OCI-LY7 (cell line): ENCODE measurements at places on chromosomes 16 and 17. TPM values are rescaled to one million over a fixed set of nuclear protein-coding genes. Genes with fewer than 3 reads are reported as not detected.

MFAP4 gene
- 0.31 and 0.65 TPM in 2 replicates for total RNA-seq

KCNJ18 gene
- not detected in 2 replicates for total RNA-seq

BPTF gene
- 211 and 212 TPM in 2 replicates for total RNA-seq

ASIC2 gene
- not detected in 2 replicates for total RNA-seq

BCKDK gene
- 36.5 and 39.0 TPM in 2 replicates for total RNA-seq

PPL gene
- not detected in 2 replicates for total RNA-seq

GPR179 gene
- 0.06 and 1.1 TPM in 2 replicates for total RNA-seq

SCGB1C2 gene
- not detected in 2 replicates for total RNA-seq

CD300H gene
- not detected in 2 replicates for total RNA-seq

MT1A gene
- not detected in 2 replicates for total RNA-seq

PMFBP1 gene
- 2.0 and 4.9 TPM in 2 replicates for total RNA-seq

CCL18 gene
- not detected in 2 replicates for total RNA-seq

ABCC12 gene
- total RNA-seq = not detected in 2 replicates

DNA sequence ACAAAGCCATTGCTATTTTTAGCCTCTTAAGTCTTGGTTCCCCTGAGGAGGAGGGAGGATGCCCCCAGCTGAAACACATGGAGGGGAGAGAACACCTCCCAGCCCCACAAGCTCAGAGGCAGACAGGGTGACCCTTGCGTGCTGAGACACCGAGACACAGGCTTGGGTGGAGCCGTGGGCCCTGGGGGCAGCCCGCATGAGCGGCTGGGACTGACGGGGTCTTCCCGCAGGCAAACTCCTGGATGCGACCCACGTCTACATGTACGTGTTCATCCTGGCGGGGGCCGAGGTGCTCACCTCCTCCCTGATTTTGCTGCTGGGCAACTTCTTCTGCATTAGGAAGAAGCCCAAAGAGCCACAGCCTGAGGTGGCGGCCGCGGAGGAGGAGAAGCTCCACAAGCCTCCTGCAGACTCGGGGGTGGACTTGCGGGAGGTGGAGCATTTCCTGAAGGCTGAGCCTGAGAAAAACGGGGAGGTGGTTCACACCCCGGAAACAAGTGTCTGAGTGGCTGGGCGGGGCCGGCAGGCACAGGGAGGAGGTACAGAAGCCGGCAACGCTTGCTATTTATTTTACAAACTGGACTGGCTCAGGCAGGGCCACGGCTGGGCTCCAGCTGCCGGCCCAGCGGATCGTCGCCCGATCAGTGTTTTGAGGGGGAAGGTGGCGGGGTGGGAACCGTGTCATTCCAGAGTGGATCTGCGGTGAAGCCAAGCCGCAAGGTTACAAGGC, 9.8 kb downstream of the SLC16A3 start:
- DNase-seq = no peak

DNA sequence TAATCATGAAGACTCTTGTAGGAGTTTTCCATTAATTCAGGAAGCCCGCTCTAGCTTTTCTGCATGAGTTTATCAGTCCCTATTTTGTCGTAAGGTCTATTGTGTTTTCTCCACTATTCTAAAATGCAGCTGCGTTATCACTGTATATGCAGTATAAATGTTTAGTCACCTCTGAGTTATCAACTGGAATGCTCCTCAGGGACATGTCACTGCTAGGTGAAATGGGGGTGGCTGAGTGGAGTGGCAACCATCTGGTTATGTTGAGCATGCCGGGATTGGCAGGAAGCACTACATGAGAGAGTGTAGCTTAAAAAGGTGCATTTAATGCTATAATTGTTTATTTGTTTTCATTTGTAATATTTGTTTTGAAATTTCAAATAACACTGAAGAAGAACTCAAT, 285.2 kb upstream of the ELAC2 start:
- DNase-seq = no peak

DNA sequence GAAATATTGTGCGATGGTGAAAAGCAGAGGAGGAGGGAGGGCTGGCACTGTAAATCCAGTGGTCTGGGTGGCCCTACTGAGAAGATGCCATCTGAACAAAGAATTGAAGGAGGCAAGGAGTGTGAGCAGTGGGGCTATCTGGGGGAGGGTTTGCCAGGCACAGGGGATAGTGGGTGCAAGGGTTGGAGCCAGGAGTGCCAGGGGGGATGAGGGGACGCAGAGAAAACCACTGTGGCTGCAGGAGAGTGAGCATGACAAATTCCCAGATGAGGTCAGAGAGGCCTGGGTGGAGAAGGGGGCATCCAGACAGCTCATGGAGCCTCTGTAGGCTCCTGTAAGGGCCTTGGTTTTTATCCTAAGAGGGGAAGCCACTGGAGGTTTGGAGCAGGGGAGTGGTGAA, 4.8 kb downstream of the XYLT2 start:
- no peak for DNase-seq

- DNase-seq = no peak
Observed at GRCh38 chr17:70206361-70207010, 37.2 kb downstream of the KCNJ2 start.

- DNase-seq = no peak
Observed at GRCh38 chr16:70151941-70152509, 21.6 kb upstream of the CLEC18C start.

GRCh38 chr17:48727415-48728175, 955 bp downstream of the HOXB13 start:
- DNase-seq = no peak

GRCh38 chr17:31130286-31131224, 35.8 kb downstream of the NF1 start:
- DNase-seq = no peak

- DNase-seq = no peak
Observed at GRCh38 chr16:88003316-88003715, 52.1 kb downstream of the BANP start.

GRCh38 chr16:48629531-48629930, 19.6 kb upstream of the N4BP1 start:
- no peak for DNase-seq

- DNase-seq = peak; percentile 86
Observed at GRCh38 chr17:45149037-45149668, 878 bp downstream of the HEXIM1 start.

GRCh38 chr17:43591779-43592562, 45.8 kb upstream of the ETV4 start:
- no peak for DNase-seq

DNA sequence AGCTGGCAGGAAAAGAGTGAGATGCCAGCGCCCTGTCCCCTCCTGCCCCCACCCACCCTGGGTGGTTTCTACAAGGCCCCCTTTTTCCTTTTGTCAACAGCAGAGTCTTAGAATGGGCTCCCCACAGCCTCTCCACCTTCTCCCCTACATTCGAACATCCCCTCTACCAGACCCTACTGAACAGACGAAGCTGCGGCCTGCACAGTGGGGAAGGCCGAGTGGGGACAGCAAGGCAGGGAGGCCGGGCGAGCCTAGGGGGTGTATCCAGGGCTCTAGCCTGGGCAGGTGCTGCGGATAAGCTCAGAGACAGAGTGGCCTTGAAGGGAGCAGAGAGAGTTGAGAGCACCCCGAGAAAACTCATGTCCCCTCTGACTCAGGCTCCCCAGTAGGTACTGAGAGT, 7.4 kb downstream of the ZACN start:
- no peak for DNase-seq

DNA sequence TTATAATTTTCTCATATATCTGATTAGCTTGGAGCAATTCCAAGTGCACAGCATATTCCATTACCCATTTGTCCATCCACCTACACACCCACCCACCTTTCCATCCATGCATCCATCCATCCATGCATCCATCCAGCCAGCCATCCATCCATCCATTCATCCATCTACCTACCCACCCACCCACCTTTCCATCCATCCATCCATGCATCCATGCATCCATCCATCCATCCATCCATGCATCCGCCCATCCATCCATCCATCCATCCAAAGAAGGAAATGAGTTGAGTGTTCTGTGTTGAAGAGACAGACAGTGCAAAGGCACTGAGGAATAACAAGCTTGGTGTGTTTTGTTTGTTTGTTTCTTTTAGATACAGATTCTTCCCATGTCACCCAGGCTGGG, 78.7 kb upstream of the FAM20A start:
- DNase-seq = no peak

GRCh38 chr17:32862940-32863339, 14.0 kb downstream of the MYO1D start:
- DNase-seq = no peak

DNA sequence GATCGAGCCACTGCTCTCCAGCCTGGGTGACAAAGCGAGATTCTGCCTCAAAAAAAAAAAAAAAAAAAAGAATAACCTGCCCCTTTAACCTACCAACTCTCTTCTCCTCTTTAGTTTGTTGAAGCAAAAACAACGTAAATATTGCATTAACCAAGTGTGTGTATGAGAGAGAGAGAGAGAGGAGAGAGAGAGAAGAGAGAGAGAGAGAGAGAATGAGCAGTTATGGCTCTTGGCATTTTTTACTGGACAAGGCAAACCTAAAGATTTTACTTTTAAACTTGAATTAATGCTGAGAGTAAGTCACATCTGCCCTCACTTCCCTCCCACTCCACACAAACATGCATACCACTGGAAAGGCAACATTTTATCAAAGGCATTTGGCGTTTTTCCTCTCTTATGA, 3.0 kb upstream of the SLFN5 start:
- no peak for DNase-seq

- peak; percentile 81 for DNase-seq
Observed at GRCh38 chr17:64306850-64307463, 43.9 kb upstream of the TEX2 start.

- no peak for DNase-seq
Observed at GRCh38 chr16:15993946-15994665, 44.7 kb downstream of the ABCC1 start.

DNA sequence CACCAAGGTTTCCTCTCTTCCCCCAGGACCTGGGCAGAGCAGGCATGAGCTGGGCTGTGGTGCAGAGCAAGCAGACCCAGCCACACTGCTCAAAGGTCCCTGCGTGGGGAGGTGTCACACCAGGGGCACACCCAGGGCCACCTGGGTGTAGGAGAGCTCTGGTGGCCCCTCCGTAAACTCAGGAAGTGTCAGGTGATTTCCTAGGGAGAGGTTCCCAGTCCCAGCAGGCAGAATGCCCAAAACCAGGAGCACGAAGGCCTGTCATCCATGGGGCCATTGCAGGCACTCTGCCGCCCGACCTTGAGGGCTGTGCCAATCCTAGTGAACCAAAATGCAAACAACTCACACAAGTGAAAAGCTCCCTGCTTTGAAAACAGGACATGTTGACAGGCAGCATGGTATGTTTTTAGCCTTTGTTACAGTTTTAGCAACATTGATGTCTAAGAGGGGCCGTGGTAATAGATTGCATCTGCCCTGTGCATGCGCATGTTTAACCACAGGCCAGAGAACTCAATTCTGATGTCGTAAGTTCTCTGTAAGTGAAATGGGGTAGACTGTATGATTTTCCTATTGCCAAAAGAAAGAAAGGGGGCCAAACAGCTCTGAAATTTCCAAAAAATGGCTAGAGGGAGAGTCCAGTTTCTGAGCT, 21.3 kb downstream of the CIBAR2 start:
- DNase-seq = peak; percentile 30
